Coronary artery (tissue), 2 donors: ENCODE measurements at places on chromosomes 3 and 15.

- no peak for DNase-seq
Measured at GRCh38 chr3:4448187-4448586, 18.9 kb downstream of the SUMF1 start.

DNA sequence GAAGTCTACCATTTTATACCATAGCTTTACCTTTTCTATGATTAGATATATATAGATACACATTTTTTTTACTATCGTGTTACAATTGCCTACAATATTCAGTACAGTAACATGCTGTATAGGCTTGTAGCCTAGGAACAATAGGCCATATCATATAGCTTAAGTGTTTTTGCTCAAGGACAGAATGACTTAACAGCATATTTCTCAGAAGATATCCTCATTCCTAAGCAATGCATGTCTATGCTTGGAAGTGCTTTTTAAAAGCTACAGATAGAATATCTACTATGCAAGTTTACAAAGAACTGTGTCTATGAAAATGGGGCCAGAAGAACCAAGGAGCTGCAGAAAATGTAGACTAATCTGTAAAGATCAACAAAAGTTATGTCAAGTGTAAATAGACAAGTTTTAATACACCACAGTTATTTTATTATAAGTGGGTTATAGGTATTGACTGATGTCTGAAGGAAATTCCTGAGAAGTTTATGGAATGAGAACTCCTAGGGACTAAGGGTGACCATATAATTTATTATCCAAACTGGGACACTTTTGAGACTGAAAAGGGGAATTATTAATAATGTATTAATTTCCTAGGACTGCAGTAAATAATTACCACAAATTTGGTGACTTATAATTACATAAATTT lies 138.7 kb upstream of the TGFBR2 start:
- no peak for DNase-seq

- DNase-seq: no peak
Measured at GRCh38 chr3:174100744-174101143, 703.2 kb downstream of the NLGN1 start.

DNA sequence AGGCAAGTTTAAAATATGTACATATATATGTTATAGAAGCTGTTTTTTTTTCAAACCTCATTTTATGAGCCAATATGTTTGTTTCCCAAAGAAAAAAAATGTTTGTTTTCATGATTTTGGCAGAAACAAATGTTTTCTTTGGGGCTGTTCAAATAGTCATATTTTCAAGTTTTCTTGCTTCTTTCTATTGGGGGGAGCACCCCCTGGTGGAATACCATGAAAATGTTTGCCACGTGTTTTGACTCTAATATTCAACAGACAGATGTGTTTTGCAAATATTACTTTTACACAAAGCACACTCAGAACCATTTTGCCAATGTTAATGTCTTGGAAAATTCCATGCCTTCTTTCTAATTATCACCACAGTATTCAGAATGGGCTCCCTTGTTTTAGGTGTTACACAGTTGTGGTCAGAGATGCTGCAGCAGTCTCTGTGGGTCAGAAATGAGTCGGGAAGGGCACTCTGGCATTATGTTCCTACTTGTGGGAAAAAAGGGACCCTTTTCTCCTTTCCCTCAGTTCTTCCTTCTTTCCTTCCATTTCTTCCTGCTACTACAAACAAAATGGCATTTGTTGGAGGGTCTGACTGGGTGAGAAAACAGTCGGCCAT lies 817.0 kb downstream of the TUSC7 start:
- DNase-seq: no peak

- DNase-seq: no peak
Measured at GRCh38 chr15:69479081-69479480, 26.5 kb downstream of the RPLP1 start.

- no peak for DNase-seq
Measured at GRCh38 chr3:33525232-33525631, 85.0 kb upstream of the UBP1 start.

DNA sequence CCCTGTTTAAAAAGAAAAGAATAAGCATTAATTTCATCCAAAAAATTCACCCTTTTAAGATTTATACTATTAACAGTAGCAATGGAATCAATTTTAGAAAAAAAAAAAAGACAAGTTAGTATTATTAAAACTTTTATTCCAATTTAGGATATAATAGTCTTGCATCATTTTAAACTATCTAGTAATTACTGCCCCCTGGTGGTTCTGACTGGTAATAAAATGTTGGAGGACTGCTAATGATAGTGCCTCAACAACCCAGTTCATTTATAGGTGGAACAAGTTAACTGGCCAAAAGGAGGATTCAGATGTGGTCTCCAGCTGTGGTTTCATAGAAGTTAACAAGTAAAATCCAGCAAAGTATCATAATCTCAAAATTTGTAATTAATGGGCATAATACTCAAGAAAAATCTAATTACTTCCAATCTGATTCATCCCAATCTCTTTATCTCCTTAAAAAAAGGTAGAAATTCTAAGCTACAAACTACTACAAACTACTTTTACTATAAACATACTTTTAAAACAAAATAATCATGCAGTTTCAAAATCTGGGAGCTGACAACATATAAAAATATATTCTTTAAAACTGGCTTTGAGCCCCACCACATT lies 30.7 kb upstream of the WDR49 start:
- no peak for DNase-seq
